ENCODE measurements at places on chromosomes 13 and 19. TPM values are rescaled to one million over a fixed set of nuclear protein-coding genes. Genes with fewer than 3 reads are reported as not detected.

Gene LIM2
- total RNA-seq, result not detected

- no peak for DNase-seq
These were observed 909.5 kb upstream of the GPC6 start for GRCh38 chr13:92317066-92317465.

DNA sequence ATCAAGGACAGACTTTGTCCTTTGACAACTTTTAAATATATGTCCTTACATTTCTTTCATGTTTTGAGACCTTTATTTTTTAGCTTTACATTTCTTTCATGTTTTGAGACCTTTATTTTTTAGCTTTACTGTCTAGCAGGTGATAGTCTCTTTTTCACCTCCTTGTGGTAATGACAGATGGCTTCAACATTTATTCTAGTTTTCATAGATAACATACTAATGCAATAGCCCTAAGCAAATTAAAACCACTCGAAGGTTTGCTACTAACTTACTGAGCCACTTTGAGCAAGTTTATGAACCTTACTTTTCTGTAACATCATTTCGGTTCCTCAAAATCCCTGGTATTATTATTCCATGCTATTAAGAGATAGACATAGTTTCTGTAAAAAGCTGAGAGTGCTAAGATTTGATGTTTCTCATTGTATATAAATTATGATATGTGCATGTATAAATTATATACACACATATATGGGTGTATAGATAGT, 4.5 kb downstream of the DACH1 start:
- no peak for DNase-seq

Gene GIPR
- 0.26 TPM for total RNA-seq

- DNase-seq, result no peak
These were observed 32.6 kb downstream of the ERCC5 start for GRCh38 chr13:102878481-102878880.

DNA sequence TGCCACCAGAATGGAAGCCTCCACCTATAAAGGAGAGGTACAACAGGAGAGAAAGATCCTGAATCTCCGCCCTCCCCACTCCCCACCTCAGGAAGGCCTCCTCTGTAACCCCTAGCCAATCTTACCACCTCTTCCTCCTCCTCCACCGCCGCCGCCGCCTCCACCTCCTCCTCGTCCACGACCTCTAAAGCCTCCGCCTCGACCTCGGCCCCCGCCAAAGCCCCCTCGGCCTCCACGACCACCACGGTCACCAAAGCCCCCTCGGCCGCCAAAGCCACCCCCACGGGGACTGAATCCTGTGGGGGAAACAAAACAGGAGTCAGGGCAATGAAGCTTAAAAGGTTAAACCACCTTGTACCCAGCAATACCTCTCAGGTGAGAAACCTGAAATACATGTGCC, 5.7 kb downstream of the FBL start:
- DNase-seq, result no peak

Gene FUT2
- total RNA-seq, result 0.79 TPM

Gene TGDS
- 28.7 TPM for total RNA-seq

- DNase-seq, result no peak
These were observed 19.2 kb upstream of the GNA15 start for GRCh38 chr19:3116621-3117020.

Gene THSD8
- not detected for total RNA-seq

GRCh38 chr13:29859971-29860370, 9.6 kb upstream of the UBL3 start:
- DNase-seq, result no peak

DNA sequence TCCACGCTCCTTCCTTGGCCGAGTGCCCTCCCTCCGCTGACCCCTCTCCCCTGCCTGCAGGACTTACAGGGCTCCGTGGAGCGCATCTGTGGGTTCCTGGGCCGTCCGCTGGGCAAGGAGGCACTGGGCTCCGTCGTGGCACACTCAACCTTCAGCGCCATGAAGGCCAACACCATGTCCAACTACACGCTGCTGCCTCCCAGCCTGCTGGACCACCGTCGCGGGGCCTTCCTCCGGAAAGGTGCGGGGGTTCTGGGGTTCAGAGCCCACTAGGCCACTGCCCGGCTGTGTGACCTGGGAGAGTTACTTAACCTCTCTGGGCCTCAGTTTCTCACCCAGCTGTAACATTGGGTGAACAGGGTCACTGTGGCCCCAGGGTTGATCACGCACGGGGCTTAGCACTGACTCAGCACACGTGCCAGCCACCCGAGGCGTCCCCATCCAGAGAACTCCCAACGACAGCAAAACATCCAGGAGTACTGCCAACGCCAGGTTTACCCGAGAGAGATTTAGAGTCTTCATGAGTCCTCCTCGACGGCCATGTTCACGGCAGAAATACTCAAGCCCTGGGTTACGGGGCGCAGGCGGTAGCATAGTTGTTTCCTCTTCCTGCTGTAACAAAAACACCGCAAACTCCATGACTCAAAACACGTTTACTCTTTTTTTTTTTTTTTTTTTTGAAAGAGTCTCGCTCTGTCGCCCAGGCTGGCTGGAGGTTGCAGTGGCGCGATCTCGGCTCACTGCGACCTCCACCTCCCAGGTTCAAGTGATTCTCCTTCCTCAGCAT, 9.7 kb upstream of the SPACA4 start:
- no peak for DNase-seq

Gene ITM2B
- 509 TPM for total RNA-seq

- DNase-seq, result no peak
These were observed 16.1 kb upstream of the MADCAM1 start for GRCh38 chr19:480016-480855.

Gene IGFL4
- total RNA-seq, result 0.21 TPM

DNA sequence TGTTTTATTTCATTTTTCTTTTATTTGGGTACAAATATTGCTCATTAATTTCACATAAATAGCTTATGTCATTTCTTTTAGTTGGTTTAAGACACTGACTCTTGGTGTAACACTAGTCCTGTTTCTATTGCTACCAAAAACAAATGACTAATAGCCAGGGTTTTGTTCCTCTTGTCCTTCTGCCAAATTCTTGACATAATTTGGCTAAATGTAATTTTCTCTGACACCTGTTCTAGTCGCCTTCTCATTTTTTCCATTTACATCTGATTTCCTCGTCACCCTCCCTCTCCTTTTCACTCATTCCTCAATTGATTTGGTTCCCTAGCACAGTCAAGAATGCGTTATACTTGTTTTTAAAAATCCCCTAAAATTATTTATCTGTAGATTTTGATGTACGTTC, 1718.7 kb downstream of the EFNB2 start:
- DNase-seq, result no peak

DNA sequence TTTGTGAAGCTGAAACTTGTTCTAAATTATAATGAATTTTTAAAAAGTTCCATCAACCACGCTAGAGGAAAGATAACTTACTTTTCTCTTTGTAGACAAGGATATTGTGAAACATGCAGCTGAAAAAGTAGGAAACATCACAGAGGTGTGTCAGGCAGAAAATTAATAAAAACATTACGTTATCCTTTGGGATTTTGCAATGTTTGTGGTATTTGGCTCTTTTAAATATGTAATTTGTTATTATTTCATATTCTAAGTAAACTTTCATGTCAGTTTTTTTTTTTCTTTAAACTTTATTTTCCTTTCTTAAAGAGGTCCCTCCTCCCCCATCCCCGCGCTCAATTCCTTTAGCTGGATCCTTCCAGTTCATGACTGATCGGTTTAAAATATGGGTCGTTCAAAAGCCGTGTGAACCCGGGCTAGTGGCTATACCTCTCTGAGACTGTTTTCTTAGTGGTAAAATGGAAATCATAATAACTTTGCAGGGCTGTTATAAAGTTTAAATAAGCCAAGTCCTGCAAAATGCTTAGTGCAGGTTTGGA, 740 bp upstream of the CCDC61 start:
- DNase-seq, result no peak

Gene C5AR2
- 0.85 TPM for total RNA-seq

Gene STX10
- 26.4 TPM for total RNA-seq

GRCh38 chr19:41708481-41708880, at the start of gene CEACAM5:
Gene CEACAM5 (plus strand): TSS chr19:41708626. CDS start chr19:41708732, 106 bp downstream.
- DNase-seq, result no peak

GRCh38 chr19:49658139-49658517, 7.5 kb downstream of the IRF3 start:
- no peak for DNase-seq

- no peak for DNase-seq
These were observed 7.0 kb upstream of the LRP3 start for GRCh38 chr19:33187183-33187540.

DNA sequence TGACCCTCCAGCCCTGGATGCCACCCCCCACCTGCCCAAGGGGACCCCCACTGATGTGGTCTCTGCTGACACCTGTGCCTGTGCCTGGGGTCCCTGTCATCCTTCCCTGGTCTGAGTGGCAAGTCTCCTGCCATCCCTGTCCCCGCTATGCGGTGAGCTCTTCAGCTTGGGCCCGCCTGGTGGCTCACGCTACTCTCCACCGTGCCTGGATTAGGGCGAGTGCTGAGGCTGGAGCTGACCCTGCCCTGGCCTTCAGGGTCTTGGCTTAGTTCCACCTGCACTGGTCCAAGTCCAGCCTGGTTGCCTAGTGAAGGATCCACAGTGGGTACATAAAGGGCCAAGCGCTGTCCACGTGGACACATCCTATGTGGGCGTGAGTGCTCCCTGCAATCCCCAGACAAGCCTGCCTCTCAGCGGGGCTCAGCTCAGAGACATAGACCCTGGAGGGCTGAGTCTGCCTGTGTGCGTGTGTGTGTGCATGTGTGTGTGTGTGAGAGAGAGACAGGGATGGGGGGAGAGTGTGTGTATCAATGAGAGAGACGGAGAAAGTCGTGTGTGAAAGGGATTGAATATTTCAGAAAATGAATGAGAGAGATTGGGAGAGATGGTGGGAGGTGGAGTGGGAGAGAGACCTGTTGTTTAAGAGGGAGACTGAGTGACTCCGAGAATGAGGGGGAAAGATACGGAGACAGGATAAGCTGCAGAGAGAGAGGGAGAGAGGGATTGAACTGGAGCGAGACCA, 22.1 kb downstream of the WTIP start:
- DNase-seq, result no peak

GRCh38 chr13:80690208-80690607, 349.3 kb upstream of the SPRY2 start:
- no peak for DNase-seq

- no peak for DNase-seq
These were observed 130.6 kb downstream of the STARD13 start for GRCh38 chr13:33154911-33155310.

DNA sequence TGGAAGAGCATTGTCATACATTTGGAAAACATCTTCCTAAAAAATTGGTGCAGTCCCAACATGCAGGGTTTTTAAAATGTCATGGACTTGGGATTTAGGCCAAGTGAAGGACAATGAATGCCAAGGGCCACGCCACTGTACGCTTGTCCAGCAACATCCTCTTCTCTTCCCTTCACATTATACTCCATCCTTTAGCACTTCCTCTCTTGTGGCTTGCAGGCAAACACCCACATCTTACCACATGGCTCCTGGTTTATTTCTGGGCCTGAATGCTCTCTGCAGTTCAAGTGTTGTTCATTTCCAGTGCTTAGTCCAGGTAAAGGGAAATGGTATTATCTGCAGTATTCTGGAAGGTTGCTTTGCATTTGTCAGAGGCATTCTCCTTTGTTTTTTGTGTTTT, 45.0 kb downstream of the CBY2 start:
- no peak for DNase-seq

DNA sequence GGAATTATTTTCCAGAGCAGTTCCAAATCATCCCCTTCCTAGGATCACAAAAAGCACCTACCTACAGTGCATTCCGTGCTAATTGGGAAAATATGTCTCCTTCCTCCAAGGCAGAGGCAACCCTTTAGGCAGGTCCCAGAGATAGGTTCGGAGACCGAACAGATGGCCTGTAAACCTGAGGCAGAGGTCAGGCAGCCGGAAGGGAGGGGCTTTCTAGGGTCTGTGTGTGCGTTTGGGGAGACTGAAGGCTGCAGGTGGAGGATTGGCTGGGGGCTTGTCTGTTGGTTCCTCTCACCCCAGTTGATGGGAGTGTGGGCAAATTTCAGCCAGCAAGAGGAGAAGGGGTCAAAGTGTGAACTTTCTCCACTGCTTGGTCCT, 7.1 kb downstream of the KCNN4 start:
- DNase-seq, result no peak

DNA sequence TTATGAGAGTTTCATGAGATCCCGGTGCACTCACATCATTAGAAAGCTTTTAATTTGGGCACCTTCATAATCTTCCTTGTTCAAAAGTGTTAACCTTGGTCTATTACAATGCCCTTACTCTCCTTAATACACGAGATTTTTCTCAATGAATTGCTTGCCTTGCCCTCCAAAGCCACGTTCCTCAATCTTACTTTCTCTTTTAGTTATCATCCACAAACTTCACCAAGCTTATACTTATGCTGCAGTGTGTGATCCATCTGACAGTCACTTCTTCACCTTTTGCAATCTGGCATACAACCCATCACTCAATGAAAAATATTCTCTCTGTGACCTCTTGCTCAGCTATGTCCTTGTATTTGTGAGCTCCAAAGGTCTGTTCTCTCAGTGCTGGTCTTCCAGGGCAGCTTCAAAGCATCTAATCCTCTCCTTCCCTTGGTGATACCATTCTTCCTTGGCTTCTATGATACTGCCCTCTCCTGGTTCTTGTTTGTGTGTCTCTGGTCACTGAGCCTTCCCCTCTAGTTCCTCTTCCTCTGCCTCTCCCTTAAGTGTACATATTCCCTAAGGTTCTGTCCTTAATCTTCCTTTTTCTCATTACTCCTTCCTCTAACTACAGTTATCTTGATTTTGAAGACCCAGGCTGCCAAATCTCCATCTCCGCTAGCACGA, 202.2 kb upstream of the STARD13 start:
- no peak for DNase-seq

DNA sequence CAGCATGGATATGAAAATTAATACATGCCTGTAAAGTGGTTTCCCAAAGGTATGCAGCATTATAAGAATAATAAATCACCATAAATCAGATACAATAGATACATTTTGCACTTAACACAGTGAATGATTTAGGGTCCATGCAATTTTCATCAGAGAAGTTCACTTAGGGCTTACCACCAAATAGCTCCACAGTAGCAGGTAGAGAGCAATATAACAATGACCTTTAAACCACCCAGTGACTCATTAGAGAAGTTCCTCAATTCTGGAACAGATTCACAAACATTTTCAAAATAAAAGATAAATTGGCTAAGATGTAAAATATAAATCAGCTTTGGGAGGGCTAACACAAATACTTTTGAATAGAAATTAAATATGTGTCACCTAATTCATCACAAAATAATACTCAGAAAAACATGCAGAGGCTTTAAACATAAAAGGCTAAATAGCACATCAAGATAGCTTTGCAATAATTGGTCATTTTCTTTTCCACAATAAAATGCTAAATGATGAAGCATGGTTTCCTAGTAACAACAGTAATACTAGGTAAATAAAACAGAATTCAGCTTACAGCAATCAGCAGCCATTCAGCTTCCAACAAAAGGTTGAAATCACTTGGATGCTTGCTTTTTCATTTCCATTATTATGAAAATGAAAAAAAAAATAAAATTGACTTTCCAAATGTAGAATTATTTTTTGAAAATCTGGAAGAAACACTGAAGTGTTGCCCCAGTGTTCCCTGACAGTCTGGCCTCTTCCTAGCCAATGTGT, 84.3 kb upstream of the NBEA start:
- no peak for DNase-seq

- no peak for DNase-seq
These were observed 53.0 kb upstream of the GPC6 start for GRCh38 chr13:93173654-93174053.

GRCh38 chr13:51818276-51818675, 14.3 kb upstream of the DHRS12 start:
- no peak for DNase-seq

GRCh38 chr13:74048756-74049155, 85.4 kb downstream of the KLF12 start:
- DNase-seq, result no peak

Gene NDFIP2
- total RNA-seq, result 49.3 TPM

Gene ZNF681
- 9.7 TPM for total RNA-seq

Gene ZNF99
- 0.74 TPM for total RNA-seq

Gene IGLON5
- 0.21 TPM for total RNA-seq

- DNase-seq, result no peak
These were observed 45.3 kb downstream of the NFIC start for GRCh38 chr19:3411636-3412035.

Measured in urinary bladder (tissue), 4 donors.